ENCODE measurements at places on chromosomes 5 and 9.
A peak's percentile ranks its signal among the peaks of the same experiment; 100 is the strongest.

DNA sequence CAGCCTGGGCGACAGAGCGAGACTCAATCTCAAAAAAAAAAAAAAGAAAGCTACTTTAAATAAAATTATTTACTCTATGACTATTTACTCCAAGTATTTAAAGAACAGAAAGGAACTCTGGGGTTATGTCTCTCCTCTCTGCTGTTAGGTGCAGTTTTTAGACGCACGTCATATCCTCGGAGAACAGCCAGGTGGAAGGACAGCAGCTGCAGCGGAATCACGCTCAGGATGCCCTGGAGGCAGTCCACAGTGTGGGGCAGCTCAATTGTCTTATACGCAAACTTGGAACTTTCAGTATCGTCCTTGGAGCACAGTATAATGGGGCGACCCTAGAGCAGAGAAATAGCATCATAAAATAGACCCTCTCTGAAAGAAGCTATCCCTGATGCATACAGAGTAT is 10.4 kb upstream of the MAPK9 start:
- DNase-seq = no peak

DNA sequence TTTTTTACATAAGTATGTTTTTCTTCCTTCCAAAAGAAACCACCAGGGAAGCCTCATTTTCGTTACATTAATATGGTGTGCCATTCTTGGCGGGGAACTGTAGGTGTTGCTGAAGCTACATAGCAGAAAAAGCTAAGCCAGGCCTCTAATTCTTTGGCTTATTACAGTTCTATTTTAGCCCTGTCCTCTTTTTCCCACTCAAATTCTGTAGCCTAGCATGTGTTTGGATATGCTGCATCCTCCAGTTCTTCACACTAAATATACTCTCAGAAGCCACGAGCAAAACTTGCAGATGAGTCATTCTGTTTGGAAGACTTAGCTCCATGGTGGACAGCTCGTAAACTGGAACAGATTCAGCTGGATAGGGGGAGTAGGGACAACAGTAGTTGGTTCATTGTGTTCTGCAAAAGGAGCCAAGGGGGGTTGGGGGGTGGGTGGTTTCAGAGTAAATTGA is 369.4 kb downstream of the TMEM161B start:
- DNase-seq = no peak

DNA sequence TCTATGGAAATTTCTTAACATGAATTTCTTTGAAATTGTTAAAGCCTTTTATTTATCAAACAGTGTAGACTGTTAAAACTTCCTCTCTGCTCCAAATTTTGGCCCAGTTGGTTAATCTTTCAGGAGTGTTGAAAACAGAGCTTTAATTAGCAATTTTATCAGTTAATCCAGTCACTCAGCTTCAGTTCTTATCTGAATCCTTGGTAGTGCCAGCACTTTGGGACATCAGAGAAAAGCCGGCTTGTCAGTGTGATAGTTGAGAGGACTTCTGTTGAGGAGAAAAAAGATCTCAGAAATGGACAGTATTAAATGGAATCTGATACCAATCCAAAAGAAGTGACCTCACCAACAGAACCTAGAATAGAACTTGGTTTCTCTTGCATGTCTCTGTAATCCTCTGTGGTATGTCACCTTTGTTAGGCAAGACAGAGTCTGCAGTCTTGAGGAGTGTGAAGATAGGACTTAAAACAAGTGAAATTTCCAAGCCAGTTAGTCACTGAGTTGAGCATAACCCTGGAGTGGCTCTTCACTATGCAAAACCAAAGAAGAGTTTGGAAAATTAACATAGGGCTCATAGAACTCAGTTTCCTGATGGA is 251.8 kb downstream of the NNT start:
- DNase-seq = no peak

GRCh38 chr5:21663082-21663481 is 1190.1 kb downstream of the CDH12 start:
- DNase-seq = no peak

DNA sequence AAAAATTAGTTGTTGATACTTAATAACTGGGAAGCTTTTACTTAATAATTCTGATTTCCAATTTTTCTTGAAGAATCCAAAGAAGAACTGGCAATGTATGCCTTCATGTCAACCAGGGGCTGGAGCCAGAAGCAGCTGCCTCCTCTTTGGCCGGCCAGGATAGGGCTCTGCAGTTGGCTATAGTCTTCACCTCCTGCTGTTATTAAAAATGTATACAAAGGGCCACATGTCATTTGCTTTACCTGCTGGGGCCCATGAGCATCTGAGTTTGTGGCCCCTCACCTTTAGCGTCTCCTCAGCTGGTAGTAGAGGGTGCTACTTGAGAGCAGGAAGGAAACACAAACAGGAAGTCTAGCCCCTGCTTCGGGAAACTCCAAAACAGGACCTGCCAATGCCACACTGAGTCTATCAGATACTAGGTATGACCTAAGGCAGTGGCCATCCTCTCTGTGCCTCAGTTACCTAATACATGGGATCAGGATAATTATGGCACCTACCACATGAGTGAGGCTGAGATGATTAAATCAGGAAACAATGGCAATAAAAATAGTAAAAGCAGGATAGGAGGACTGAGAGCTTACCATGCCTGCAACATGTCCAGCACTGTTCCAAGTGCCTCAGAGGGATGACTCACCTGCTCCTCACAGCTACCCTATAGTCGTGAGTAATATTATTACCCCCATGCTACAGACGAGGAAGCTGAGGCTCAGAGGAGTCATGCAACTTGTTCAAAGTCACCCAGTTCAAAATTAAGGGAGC is 21.3 kb downstream of the CCDC69 start:
- DNase-seq = no peak

DNA sequence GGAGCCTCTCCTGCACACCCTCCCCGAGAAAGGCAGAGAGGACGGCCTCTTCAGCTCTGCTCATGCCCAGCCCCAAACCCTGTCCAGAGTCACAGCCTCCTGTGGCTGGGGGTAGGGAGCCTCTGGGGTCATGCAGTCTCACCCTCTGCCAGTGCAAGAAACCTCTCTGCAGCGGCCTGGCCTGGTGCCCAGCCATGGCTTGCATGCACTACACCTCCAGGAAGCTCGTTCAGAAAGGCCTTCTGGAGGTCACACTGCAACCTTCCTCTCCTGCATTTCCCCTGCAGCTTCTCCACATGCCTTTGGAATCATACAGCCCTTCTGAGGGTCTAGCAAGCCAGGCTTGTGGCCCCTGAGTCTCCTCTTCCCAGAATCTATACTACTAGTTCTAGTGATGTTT is 17.9 kb downstream of the CSF1R start:
- no peak for DNase-seq

- DNase-seq = no peak
Observed at GRCh38 chr5:77095189-77095588, 8.1 kb upstream of the ZBED3 start.

GRCh38 chr9:88781628-88782391 is 209.5 kb upstream of the S1PR3 start:
- DNase-seq = no peak

DNA sequence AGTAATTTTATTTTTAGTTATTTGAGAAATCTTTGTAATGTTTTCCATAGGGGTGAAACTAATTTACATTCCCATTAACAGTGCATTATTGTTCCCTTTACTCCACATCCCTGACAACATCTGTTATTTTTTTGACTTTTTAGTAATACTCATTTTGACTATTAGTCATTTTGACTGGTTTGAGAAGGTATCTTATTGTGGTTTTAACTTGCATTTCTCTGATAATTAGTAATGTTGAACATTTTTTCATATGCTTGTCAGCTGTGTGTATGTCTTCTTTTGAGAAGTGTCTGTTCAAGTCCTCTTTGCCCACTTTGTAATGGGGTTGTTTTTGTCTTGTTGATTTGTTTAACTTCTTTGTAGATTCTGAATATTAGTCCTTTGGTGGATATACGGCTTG is 27.5 kb downstream of the CCDC152 start:
- DNase-seq = no peak

DNA sequence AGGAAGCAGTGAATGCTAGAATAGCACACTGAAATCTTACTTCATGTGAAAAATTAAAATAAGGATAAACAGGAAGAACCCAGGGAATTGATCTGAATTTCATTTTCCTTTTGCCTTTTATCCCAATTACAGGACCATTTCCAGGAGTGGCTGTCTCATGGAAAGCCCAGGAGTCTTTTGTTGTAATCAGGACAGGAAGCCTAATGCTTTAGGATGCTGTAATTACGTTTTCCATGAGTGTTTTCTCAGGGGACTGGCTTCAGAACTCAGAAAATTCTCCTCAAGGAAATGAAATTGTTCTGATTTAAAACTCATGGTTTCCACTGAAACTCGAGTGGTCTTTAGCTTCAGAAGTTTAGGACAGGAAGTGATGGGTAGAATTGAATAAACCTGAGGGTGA is 56.6 kb upstream of the CAMK4 start:
- DNase-seq = no peak

DNA sequence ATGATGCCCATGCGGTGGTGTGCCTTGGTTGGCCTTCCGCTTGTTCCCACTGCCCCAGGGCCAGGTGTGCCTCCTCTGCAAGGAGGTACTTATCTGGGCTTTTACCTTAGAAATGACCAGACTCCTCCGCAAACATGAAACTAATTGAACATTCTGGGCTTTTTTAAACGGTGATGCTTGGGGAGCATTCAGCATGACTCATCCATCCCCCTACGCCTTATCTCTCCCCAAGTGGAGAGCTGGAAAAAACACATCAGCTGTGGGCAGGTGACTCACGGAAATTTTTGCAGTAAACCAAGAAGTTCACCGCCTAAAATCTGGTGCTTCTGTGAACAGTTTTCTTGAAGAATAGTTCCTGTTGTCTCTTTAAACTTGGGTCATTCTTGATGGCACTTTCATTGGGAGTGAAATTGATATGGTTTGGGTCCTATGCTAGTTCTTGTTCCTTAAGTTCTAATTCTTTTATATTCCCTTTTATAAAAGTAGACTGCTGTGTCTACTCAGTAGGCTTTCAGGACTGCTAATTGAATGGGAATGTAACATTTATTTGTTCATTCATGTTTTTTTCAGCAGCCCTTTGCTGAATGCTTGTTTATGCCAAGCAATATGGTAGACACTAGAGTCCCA is 39.6 kb downstream of the SFXN1 start:
- DNase-seq = no peak

GRCh38 chr5:59542306-59542705 is 351.2 kb downstream of the PDE4D start:
- no peak for DNase-seq

DNA sequence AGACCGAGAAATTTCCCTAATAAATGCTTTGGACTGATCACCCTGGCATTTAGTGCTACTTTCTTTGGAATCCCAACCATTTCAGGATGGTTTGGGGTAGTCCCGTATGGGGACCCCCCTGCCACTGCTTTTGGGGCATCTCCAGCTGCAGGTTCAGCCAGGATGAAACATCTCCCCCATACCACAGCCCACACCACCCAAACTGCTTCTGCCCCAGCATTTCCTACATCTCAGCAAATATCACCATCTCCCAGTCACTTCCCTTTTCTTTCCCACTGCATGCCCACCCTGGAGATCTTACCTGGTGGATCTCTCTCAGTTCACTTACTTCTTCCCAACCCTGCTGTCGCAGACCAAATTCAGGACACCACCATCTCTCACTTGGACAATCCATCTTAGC is 4.8 kb upstream of the P4HA2 start:
- DNase-seq = no peak

GRCh38 chr9:21608200-21608599 is 126.1 kb upstream of the IFNE start:
- DNase-seq = no peak

- DNase-seq = no peak
Observed at GRCh38 chr9:93673839-93674334, 97.5 kb downstream of the PHF2 start.

DNA sequence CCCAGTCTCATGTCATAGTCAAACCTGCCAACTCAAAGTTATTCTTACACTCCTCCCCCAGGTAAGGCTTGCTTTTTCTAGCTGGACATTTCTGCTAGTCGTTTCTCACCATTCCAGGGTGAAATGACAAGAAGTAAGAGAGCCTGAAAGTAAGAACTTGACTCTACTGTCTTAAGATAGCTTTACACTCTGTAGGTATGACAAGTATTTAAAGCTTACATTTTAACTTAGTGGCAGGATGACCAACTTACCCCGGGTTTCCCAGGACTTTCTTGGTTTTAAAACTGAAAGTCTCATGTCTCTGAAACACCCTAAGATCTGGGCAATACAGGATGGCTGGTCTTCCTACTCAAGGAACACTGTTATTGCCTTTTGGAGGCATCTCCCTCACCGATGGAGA is 67.5 kb upstream of the PIK3R1 start:
- no peak for DNase-seq

DNA sequence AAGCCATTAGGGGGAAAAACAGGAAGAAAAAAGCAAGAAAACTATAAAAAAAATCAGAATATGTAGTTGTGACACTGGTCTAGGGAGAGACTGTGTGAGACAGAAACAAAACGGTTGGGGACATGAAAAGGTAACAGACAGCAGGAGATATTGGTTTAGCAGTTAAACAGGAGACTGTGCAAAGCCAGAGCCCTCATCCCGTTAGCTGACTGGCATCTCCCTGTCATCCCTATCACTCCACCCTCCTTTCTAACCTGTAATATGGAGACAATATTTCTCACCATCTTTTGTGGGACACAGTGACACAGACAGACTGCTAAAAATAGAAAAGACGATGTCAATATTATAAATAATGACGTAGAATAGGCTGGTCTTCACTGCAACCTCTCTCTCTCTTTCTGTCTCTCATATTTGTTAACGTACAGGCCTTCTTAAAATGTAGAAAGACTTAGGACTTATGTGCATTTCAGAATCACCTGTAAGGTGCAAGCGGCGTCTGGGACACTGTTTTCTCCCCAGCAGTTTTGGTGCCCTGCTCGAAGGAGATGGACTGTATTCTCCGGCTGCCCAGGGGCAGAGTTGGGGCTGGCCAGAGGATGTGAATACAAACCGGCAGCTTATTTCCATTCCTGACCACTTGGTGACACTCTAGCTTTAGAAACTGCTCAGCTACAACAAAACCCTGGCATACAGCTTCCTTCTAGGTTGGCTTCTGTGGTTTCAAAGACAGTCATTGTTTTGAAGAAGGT is 190.6 kb downstream of the MAT2B start:
- DNase-seq = peak; percentile 40

GRCh38 chr5:15834596-15835245 is 334.7 kb downstream of the FBXL7 start:
- DNase-seq = no peak

- DNase-seq = no peak
Observed at GRCh38 chr9:122354536-122355199, 16.2 kb upstream of the PTGS1 start.

DNA sequence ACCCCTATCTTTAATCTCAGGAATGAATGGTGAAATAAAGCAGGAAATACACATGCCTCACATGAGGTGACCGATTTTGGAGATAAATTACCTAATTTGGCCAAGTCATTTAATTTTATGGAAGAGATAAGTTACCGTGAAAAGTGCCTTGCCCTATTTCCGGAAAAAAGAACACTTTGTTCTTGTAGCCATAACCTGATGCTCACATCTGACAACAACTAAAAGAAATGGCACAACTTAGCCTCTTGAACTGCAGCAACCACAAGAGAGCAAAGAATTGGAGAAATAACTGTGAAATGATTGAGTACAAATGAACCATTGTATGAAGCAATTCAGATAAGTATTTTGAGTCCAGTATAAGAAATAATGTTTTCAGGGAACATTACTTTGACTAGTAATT is 628.1 kb upstream of the TYRP1 start:
- no peak for DNase-seq

- DNase-seq = no peak
Observed at GRCh38 chr5:132761321-132762240, 14.4 kb downstream of the CCNI2 start.
